ENCODE measurements at places on chromosomes 6 and 20.
A peak's percentile ranks its signal among the peaks of the same experiment; 100 is the strongest.

DNA sequence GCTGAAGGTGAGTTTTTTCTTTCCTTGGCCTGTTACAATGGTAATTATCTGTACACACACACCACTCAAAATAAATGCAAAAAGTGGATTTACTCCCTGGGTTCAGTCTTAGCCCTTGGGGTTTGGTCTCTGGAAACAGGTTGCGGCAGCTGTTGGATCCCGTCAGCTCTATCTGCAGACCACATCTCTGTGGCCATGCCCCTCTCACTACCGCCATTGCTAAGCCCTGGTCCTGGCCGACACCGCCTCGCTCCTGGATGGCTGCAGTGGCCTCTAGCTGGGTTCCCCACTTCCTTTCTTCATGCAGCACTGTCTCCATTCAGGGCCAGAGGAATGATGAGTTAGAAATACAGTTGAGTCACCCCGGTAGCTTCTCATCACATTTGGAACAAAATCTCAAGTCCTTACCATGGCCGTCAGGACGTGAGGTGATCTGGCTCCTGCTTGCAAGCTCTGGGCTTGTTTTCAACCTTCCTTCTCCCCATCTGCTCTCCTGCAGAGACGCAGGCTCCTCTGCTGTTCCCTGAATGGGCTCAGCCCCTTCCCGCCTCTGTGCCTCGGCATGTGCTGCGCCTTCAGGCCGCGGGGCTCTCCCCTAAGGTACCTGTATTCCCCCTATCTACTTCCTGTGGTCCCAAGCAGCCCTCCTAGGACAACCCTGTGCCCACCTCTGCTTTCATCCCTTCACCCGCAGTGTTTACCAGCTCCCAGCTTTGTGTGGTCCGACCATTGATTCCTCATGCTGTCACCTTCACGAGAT is 38.0 kb downstream of the EFCAB8 start:
- no peaks in the 10 kb centered on the region for H3K36me3 ChIP-seq
- H3K4me3 ChIP-seq = no peak overlapping the region
- peaks cover 4% of the 10 kb centered on the region for H3K4me1 ChIP-seq

GRCh38 chr6:10272591-10272990 is 142.3 kb downstream of the TFAP2A start:
- no peaks in the 10 kb centered on the region for H3K4me1 ChIP-seq
- no peaks in the 10 kb centered on the region for H3K36me3 ChIP-seq
- no peak for DNase-seq
- no peaks in the 10 kb centered on the region for H3K27me3 ChIP-seq
- H3K4me3 ChIP-seq = no peak overlapping the region
- no peak overlapping the region for H3K27ac ChIP-seq

DNA sequence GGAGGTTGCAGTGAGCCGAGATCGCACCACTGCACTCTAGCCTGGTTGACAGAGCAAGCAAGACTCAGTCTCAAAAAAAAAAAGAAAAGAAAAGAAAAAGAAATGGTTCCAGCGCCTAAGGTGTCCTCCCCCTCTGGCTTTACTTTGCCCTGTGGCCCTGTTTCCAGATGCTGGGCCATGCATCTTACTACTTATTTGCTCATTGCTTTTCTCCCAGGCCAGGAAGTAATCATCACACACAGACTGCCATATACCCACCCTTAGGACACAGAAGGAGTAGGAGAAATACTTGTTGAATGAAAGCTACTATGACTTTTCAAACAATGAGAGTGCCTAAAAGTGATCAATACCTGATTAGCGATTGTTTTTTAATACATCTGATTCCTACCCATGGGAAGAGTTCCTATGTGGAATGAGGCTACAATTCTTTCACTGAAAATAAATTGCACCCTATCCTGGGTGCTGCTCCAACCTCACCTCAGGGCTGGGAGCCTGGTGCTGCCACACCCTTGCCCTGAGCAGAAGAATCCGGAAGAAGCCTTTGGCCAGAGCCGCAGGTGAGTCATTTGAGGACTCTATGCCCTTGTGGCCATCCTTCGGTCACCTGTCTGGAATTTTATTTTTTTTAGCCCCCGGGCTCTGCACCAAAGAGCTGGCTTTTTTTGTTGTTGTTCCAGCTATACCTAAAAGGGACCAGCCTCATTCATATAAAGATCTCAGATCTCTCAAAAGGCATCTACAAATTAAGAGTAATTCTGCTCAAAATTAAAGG is 22.7 kb upstream of the TFAP2C start:
- no peak overlapping the region for H3K4me3 ChIP-seq
- H3K27ac ChIP-seq = no peak overlapping the region
- H3K4me1 ChIP-seq = no peaks in the 10 kb centered on the region

DNA sequence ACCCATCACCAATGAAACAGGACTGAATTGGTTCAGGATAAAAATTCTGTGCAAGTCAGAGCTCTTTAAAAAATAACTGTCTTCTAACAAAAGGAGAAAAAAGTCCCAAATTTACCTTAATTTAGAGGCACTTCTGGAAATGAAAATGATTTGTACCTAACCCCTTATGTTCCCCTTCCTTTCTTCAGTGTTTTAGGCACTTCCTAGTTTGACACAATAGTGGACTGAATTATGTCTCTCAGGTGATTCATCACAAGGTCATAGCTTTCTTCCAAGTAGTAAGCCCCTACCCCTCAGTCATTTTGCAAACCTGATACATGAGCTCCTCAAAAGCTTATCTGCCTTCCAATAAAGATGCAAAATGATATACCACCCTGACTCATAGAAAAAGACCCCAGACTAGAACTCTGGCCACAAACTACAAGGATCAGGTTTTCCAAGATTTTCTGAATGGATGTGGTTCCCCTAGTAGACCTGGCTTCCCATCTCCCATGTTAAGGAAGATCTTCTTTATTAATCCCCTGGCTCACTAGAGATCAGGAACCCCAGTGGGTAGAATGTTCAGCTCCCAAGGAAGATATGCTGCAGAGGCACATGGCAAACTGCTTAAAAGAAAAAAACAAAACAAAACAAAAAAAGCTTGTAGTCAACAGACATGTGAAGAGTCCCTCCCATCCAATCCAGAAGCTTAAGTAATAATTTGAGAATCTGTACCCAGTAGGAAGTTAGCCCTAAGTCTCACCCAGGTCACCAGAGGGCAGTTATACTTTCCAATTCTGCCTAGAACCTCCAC is 3.6 kb downstream of the PPP1R10 start:
- peak overlapping the region; percentile 91 for H3K4me3 ChIP-seq
- peak overlapping the region; percentile 97 for H3K27ac ChIP-seq
- peaks cover 42% of the 10 kb centered on the region for H3K4me1 ChIP-seq
- H3K27me3 ChIP-seq = peaks cover 5% of the 10 kb centered on the region
- no peak for DNase-seq
- H3K36me3 ChIP-seq = peaks cover 71% of the 10 kb centered on the region

- peaks cover 31% of the 10 kb centered on the region for H3K36me3 ChIP-seq
- H3K4me1 ChIP-seq = no peaks in the 10 kb centered on the region
- DNase-seq = no peak
- no peak overlapping the region for H3K27ac ChIP-seq
- H3K4me3 ChIP-seq = no peak overlapping the region
- H3K27me3 ChIP-seq = no peaks in the 10 kb centered on the region
Measured at GRCh38 chr20:34943808-34944567, 11.6 kb downstream of the GSS start.

DNA sequence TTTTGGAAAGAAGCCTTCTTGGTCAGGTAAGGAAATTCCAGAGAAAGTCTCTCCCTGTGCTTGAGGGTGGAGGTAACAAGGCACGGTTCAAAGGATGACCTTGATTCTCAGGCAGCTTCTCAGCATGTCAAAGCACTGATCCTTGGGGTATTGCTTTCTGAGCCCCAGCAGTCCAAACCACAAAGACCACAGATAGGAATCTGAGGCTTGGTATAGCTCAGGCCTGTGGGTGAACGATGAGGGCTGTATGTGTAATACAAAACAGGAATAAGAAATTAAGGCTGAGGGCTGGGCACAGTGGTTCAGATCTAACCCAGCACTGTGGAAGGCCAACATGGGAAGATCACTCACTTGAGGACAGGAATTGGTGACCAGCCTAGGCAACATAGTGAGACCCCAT is 70.2 kb upstream of the SLC22A1 start:
- no peaks in the 10 kb centered on the region for H3K27me3 ChIP-seq
- DNase-seq = peak; percentile 46
- H3K27ac ChIP-seq = peak overlapping the region; percentile 38
- H3K36me3 ChIP-seq = peaks cover 83% of the 10 kb centered on the region
- H3K4me1 ChIP-seq = peaks cover 22% of the 10 kb centered on the region

GRCh38 chr6:52566853-52567279 is 10.0 kb downstream of the TRAM2 start:
- H3K4me1 ChIP-seq = peaks cover 27% of the 10 kb centered on the region
- no peak overlapping the region for H3K4me3 ChIP-seq
- no peaks in the 10 kb centered on the region for H3K27me3 ChIP-seq
- no peaks in the 10 kb centered on the region for H3K36me3 ChIP-seq
- DNase-seq = no peak
- H3K27ac ChIP-seq = no peak overlapping the region

- no peaks in the 10 kb centered on the region for H3K36me3 ChIP-seq
- H3K4me3 ChIP-seq = no peak overlapping the region
- peaks cover 9% of the 10 kb centered on the region for H3K27me3 ChIP-seq
Measured at GRCh38 chr6:48032151-48032550, 78.8 kb downstream of the PTCHD4 start.

- H3K36me3 ChIP-seq = no peaks in the 10 kb centered on the region
- H3K4me3 ChIP-seq = no peak overlapping the region
- H3K27ac ChIP-seq = no peak overlapping the region
- H3K4me1 ChIP-seq = no peaks in the 10 kb centered on the region
Measured at GRCh38 chr6:56509031-56509430, 133.7 kb downstream of the DST start.

GRCh38 chr6:37289931-37290330 is 32.0 kb upstream of the TMEM217 start:
- no peaks in the 10 kb centered on the region for H3K27me3 ChIP-seq
- H3K27ac ChIP-seq = peak overlapping the region; percentile 94
- H3K4me1 ChIP-seq = peaks cover 47% of the 10 kb centered on the region
- peaks cover 58% of the 10 kb centered on the region for H3K36me3 ChIP-seq
- DNase-seq = peak; percentile 77

DNA sequence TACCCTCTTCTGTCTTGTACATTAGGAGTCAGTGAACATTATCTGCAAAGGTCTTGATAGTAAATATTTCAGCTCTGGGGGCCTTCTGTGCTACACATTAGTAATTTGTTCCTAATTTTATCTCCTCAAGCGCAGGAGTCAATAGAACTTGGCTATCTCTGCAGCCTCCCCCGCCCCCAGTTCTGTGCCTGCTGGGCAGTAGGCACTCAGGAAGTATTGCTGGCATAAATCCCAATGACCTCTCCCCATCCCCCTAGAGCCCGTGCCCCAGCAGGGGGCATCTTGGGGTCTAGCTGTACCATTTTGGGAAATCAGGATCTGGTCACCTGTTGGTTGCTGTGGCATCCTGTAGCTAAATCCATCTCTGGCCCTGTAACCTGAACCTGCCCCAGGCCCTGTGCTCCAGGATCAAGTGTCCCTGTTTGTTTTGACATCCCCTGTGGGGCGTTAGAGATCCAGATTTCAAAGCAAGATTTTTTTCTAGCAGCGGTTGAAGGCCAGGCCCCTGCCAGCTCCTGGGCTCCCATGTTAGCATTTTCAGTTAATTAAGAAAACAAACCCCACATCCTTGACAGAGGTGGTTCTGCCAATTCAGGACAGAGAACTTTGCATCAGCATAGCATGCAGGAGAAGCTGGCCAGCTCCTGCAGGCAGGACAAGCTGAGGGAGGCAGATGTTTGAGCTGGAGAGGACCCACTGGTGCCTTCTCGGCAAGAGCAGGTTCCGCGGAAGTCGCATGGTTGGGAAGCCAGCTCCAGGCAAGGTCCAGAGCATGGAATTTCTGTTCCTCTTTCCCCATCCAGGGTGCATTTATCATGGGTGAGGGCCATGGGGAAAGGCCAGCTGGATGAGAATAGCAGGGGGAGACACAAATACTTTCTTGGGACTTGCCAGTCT is 32.1 kb downstream of the DAAM2 start:
- H3K27me3 ChIP-seq = no peaks in the 10 kb centered on the region
- no peaks in the 10 kb centered on the region for H3K36me3 ChIP-seq
- H3K4me1 ChIP-seq = no peaks in the 10 kb centered on the region
- DNase-seq = no peak

- DNase-seq = no peak
- no peaks in the 10 kb centered on the region for H3K36me3 ChIP-seq
- no peaks in the 10 kb centered on the region for H3K4me1 ChIP-seq
- H3K27me3 ChIP-seq = no peaks in the 10 kb centered on the region
Measured at GRCh38 chr6:98583506-98583905, 250.9 kb upstream of the POU3F2 start.

GRCh38 chr20:4071178-4071693 is 55.9 kb upstream of the RNF24 start:
- H3K27ac ChIP-seq = no peak overlapping the region
- no peaks in the 10 kb centered on the region for H3K27me3 ChIP-seq
- H3K4me3 ChIP-seq = no peak overlapping the region
- peaks cover 41% of the 10 kb centered on the region for H3K4me1 ChIP-seq
- no peak for DNase-seq

GRCh38 chr6:18432180-18432579 is 45.0 kb downstream of the RNF144B start:
- no peaks in the 10 kb centered on the region for H3K36me3 ChIP-seq
- no peaks in the 10 kb centered on the region for H3K4me1 ChIP-seq
- peaks cover under 1% of the 10 kb centered on the region for H3K27me3 ChIP-seq
- H3K4me3 ChIP-seq = no peak overlapping the region
- DNase-seq = no peak
- H3K27ac ChIP-seq = no peak overlapping the region

DNA sequence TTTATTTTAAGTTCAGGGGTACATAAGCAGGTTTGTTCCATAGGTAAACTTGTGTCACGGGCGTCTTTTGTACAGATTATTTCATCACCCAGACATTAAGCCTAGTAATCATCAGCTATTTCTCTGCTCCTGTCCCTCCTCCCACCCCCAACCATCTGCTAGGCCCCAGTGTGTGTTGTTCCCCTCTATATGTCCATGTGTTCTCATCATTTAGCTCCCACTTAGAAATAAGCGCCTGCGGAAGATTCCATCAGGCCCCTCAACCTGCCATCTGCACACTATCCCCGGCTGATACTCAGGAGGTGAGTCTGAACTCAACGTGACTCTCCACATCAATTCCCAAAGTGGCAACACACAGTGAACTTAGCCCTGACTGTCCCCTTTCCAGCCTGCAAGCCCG is 228.0 kb upstream of the SYNDIG1 start:
- H3K4me1 ChIP-seq = no peaks in the 10 kb centered on the region

GRCh38 chr6:33770124-33770832 is 18.7 kb downstream of the LEMD2 start:
- peaks cover 20% of the 10 kb centered on the region for H3K36me3 ChIP-seq
- no peak overlapping the region for H3K27ac ChIP-seq
- H3K27me3 ChIP-seq = no peaks in the 10 kb centered on the region
- H3K4me3 ChIP-seq = no peak overlapping the region
- DNase-seq = no peak

GRCh38 chr20:52953020-52953419 is 19.1 kb upstream of the TSHZ2 start:
- no peaks in the 10 kb centered on the region for H3K4me1 ChIP-seq
- no peaks in the 10 kb centered on the region for H3K27me3 ChIP-seq
- no peak overlapping the region for H3K4me3 ChIP-seq

DNA sequence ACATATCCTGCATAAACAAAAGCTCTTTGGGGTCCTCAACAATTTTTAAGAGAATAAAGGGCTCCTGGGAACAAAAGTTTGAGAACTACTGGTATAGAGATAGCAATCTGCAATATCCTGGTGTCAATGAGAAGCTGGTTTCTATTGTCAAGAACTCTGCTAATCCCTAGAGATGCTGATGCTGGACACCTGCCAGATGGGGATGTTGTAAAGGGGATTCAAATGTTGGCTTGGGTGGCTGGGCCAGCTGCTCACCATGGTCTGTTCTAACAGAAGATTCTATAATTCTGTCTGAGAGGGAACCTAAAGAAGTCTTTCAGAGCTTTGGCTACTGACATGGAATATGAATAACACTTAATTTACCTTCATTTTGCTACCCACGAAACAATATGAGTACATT is 137.8 kb downstream of the BTBD9 start:
- H3K4me1 ChIP-seq = no peaks in the 10 kb centered on the region
- H3K27ac ChIP-seq = no peak overlapping the region
- H3K4me3 ChIP-seq = no peak overlapping the region
- no peaks in the 10 kb centered on the region for H3K27me3 ChIP-seq
- no peak for DNase-seq

Data from T-helper 2 cell treated with Interferon-gamma antibody and Interleukin-4, amounts not matched to agents 5 μg/mL and 100 μg/mL, for 36 hours (primary cell).